Activated T-helper 2 cell treated with anti-CD3 and anti-CD28 coated beads, Interferon-gamma antibody, Interleukin-2, Interleukin-4, amounts not matched to agents 10 μg/mL and 5 μg/mL and 100 μg/mL, durations not matched to agents 14 hours and 24 hours and 36 hours (primary cell): ENCODE measurements at places on chromosomes 5 and 9. TPM values are rescaled to one million over a fixed set of nuclear protein-coding genes. Genes with fewer than 3 reads are reported as not detected.

DNA sequence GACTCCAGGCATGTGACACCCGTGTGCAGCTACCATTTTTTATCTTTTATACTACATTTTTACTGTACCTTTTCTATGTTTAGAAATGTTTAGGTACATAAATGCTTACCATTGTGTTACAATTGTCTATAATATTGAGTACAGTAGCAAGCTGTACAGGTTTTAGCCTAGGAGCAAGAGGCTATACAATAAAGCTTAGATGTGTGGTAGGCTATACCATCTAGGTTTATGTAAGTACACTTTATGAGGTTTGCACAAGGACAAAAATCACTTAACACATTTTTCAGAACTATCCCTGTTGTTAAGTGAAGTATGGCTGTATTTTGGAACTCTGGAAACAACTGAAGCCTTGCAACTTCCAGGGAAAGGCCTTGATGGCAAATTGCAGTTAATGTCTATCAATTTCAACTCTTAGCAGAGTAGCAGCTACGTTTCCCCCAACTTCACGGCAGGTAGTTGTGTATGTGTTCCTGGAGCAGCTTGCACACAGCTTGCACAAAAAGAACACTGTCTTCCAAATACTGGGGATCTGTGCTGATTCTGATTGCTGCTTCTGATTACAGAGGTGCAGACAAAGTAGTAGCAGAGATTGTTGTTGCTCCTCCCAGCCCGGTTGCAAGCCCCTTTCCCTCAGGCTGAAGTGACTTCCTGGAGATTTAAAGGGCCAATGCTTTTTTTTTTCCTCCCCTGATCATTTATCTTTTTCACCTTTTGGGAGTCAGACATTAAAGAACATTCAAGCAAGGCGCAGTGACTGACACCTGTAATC lies 30.0 kb downstream of the SIL1 start:
- DNase-seq = no peak

- DNase-seq = no peak
These were observed 19.8 kb upstream of the MRNIP start for GRCh38 chr5:179878222-179879002.

DNA sequence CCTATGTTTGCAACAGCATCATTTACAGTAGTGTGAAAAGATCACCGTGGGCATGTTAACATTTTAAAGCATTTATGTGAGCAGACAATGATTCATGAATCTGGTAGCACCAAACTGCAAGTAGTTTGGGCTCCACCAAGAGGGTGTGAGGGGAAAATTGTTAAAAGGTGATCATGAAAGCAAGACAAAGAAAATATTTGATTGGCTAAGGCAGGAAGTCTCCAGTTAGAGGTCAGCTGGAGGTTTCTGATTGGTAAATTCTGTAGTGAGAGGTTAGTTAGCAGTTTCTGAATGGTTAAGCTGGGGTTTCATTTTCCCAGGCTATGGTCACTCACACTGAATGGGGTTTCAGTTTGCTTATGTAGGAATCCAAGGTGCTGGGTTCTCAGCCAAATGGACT lies 13.5 kb upstream of the DRD1 start:
- no peak for DNase-seq

- no peak for DNase-seq
These were observed 177.8 kb upstream of the CD180 start for GRCh38 chr5:67374378-67374777.

GRCh38 chr5:72210888-72211678 lies 103.8 kb downstream of the MAP1B start:
- DNase-seq = no peak

DNA sequence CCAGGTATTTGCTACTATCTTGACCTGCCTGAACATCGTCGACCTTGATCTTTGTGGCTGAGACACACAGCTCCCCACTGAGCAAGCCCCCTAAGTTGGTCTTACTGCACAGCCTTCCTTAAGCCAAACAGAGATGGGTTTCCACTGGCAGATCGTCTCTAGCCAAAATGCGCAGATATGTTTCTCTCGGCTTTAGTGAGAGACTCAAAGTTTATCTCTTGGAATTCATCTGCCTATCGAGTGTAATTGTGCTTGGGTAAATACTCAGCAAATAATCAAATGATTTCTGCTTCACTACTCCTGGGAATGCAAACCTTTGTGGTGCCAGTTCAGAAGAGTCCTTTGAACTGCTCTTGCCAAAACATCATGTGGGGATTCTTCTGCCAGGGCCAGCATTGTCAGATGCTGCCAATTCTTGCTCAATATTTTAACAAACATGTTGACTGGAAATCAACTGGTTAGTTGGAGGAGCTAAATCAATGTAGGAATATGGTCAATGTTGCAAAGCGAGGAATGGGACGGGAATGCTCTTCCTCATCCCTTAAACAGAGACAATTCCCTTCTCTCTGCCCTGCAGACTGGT lies 141.2 kb upstream of the SLC28A3 start:
- no peak for DNase-seq

DNA sequence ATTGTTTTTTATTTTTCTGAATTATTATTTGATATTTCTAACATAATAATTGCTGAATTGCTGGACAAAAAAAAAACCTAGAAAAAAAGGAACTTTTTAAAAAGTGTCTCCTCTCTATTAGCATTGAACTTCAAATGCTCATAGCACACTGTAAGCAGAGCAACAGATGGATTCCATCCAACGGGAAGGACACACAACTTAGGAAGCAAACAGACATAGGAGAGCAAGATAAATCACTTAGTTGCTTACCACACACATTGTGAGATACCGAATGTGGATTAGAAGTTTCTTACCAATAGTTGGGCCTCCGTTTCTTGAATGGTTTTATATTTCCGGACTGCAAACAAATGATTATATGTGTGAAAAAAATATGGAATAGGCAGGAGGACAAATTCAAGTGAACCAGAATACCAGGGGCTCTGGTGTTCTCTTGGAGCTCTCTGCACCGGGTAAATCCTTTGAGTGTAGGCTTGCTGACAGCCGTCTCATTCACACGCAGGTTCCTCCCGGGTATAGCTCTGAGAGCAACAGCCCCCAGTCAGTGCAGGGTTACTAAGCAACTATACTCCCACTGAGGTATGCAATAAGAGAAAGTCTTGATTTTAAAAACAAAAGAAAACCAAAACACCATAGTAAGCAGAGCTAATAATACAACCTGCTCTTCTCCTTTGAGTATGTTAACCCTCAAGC lies 217.6 kb downstream of the TMEM167A start:
- DNase-seq = no peak

DNA sequence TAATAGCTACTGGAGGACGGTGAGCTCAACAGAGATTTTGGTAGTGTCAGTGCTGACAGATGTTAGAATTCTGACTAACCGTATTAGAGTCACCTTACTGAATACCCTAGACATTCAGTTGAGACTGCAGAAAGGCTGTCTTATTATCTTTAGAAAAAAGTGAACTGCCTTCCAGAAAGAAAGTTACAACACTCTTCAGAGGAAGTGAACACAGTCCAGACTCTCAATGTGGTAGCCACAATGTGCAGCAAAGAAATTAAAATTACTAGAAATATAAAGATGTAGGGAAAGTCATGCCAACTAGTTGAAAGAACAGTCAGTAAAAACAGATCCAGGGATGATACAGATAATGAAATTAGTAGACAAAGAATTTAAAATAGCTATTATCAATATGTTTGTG lies 47.1 kb upstream of the COL15A1 start:
- no peak for DNase-seq

DNA sequence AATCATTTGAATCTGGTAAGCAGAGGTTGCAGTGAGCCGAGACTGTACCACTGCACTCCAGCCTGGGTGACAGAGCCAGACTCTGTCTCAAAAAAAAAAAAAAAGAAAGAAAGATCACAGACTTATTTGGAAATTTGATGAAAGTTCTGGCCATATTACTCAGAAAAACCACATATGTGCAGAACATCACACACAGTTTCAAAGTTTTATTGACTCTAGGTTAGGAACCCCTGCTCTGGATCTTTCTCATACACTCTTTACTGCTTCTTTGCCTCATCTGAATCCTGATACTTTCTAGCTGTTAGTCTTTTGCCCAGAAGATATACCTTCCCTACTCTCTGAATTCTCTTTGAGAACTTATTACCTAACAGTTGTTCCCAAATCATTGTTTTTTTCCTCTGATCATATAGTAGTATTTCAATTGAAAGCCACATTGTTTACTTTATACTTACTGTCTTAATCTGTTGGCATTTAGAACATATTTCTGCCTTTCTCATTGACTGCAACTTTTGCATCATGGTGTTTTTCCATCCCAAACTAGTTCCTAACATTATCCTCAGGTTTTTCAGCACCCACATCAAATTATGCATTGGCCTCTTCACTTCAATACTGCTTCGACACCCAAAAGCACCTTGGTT lies 68.7 kb downstream of the LNPEP start:
- no peak for DNase-seq

- no peak for DNase-seq
These were observed 132.9 kb upstream of the GRHPR start for GRCh38 chr9:37289631-37290030.

Gene PTGER4
- total RNA-seq = 30.4 and 33.7 TPM in 2 replicates

Gene DRD1
- not detected in 2 replicates for total RNA-seq

Gene ZDHHC11B
- total RNA-seq = 0.07 and 0.18 TPM in 2 replicates

Gene OLFM1
- total RNA-seq = 0.28 and 0.37 TPM in 2 replicates

Gene PTGDS
- total RNA-seq = not detected in 2 replicates

Gene CD74
- total RNA-seq = 445 and 452 TPM in 2 replicates

Gene PCDHA6
- total RNA-seq = not detected in 2 replicates

Gene UNC13B
- 0.83 and 0.84 TPM in 2 replicates for total RNA-seq
